Stimulated activated CD8-positive, alpha-beta memory T cell treated with anti-CD3 and anti-CD28 coated beads, Interleukin-7, amount 100 ng/mL, for 24 hours (primary cell): ENCODE measurements at places on chromosomes 7 and 10.

DNA sequence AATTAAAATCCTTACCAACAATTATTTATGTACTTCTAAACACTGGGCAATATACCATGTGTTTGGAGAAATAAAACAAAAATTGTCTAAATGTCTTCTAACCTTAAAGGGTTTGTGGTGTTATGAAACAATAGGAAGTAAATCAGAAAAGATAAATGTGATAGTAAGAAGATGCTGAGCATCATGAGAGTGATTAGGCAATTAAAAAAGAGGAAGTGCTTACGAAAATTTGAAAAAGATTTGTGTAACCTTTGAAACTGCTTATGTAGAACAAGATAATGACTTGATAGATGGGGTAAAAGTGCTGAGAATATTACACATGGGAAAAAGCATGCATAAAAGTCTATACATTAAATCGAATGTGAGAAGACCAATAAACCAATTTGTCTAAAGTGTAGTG, 573.4 kb upstream of the CNTNAP2 start:
- DNase-seq = no peak

GRCh38 chr10:58512491-58513187, at the start of gene BICC1:
TSS of gene BICC1 (plus strand) at chr10:58512872. CDS start at chr10:58513144, 272 bp downstream.
- DNase-seq = no peak

- DNase-seq = no peak
These were observed 681.2 kb upstream of the NRP1 start for GRCh38 chr10:34015700-34016099.

DNA sequence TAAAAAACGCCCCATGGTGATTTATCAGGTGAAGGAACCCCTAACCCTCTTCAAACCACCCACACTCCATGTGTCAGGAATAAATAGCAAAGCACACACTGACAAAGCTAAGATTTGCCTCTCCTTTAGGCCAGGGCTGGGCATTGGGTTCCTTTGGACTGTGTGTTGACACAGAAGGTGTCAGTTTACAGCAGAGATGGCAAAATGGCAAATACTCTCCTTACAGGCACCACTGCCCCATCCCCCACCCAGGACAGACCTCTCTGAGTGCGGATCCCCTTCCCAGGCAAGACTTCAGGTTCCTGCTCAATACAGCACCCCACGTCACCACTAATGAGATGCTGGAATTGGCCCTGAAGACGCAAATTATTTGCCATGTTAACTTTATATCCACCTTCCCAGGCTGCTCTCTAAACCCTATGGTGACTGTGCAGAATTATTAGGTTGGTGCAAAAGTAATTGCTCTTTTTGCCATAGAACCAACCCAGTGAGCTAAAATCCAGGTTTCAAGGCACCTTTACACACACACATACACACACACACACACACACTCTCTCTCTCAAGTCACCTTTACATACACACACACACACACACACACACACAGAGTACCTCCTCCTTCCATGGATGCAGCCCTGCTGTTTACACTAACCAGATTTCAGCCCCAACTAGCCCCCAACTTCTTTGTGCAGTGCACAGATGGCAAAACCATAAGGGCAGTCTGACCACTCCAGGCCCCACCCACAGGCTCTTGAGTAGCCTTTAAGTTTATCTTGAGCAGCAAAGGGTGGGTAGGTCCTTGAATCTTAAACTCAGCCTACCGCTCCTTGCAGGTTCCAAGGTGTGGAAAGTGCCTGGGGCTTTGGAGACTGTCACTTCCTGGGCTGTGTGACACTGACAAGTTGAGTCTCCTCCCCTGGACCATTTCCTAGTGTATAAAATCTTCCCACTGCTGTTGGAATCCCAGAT, 4.0 kb upstream of the ZCCHC24 start:
- no peak for DNase-seq

DNA sequence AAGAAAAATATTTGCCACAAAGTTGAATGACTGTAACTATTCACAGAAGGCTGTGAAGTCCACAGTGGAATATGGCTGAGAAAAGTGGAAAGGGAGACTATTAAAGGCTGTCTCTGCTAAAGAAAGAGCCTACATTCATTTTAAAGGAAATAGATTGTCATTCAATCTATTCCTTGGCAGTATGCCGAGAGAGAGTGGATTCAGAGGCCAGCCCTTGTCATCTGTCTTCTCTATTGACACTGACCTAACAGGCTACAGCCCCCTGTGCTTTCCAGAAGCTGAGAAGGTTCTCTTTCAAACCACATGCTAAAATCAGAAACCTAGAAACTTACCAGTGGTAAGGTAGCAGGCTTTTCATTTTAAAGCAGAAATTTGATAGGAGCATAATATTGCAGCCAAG, 12.1 kb downstream of the ODAD2 start:
- DNase-seq = no peak

GRCh38 chr10:26215396-26215934, 1.1 kb upstream of the GAD2 start:
- no peak for DNase-seq

DNA sequence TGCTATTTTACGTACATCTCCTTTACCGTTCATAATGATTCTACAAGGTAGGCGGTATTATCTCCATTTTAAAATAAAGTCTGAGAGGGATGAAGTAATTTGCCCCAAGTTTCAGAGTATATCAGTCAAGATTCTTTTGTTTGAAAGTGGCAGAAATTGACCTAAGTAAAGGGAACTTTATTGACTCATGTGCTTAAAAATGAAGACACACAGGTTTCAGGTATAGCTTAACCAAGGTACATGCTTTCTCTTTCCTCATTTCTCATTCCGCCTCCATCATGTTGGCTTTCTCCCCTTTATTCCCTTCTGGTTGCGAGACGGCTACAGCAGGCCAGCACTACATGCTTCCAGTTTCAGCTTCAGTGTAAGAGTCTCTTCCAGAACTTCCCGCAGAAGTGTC, 77.5 kb downstream of the NOC3L start:
- no peak for DNase-seq

- DNase-seq = no peak
These were observed 352.6 kb upstream of the GALNT17 start for GRCh38 chr7:70779321-70779720.

GRCh38 chr7:148584154-148584827, 6.3 kb upstream of the C7orf33 start:
- no peak for DNase-seq

GRCh38 chr10:76169246-76169645, 737.8 kb downstream of the LRMDA start:
- no peak for DNase-seq

DNA sequence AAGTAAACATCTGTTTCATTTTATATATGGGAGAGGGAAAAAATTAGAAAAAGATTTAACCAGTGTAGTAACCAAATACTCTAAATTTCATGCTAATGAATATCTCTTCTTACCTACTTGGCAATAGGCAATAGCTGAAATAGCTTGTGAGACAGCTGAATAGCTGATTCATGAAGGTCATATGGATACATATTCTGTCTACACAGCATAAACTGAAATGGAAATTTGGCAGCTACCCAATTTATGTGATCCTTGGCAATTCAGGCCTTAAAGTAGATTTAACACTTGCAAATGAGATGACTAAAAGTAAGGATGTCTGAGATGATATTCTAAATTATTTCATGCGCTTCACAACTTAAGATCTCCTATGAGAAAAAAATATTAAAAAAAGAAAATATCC, 261.2 kb upstream of the SEMA3A start:
- DNase-seq = no peak

GRCh38 chr10:110151467-110151866, 55.9 kb upstream of the MXI1 start:
- no peak for DNase-seq

- no peak for DNase-seq
These were observed 296.2 kb upstream of the MGMT start for GRCh38 chr10:129170812-129171211.

- no peak for DNase-seq
These were observed 73.4 kb downstream of the PAPSS2 start for GRCh38 chr10:87733081-87733480.

DNA sequence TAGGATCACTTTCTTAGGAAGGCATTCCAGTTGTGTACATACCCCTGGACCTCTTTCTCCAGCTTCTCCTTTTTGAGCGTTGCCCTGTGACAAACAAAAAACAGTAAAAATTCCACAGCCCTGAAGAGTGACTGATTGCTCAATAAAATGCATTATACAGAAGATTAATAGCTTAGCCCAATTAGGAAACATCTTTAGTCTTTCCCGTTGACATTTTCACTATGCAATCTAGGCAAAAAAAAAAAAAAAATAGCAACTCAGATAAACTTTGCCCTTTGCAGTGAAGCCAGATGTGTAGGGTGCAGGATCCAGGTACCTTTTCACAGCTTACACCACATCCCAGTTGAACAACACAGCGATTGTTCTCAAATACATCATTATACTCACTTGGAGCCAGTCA, 17.9 kb downstream of the COL28A1 start:
- no peak for DNase-seq

DNA sequence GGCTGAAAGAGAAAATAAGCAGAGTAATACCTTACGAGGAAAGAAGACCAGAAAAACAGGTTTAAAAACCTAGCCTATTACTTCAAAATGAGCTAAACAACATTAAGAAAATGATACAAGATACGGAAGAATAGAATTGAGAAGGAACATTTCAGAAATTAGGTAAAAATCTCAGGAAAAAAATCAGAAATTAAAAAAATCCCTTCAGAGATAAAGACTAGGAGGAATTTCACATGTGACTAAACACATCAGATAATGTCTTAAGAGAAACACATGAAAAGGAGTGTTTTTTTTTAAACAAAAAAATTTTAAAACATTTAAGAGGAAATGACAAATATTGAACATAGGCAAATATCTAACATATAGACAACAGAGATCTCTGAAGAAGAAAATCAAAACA, 33.3 kb downstream of the TNPO3 start:
- no peak for DNase-seq

GRCh38 chr7:74289659-74290552, 699 bp downstream of the CLIP2 start:
- DNase-seq = no peak

DNA sequence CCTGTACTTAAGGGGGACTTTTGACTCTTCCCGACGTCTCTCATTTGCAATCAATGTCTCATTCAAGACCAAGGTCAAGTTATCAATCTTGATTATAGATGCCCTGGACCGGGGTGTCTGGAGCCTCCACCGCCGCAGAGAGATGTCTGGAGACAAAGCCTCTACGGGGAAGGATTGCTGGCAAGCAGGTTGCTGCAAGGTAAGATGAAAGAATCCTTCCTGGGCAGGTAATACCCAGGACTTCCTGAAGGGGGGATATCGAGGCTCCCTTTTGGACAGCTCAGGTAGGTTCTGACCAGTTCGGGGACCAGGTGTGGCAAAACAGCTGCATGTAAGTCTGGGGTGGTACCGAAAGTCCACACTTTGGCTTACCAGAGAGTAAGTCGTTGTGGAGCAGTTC, 12.5 kb upstream of the CUX1 start:
- no peak for DNase-seq

- no peak for DNase-seq
These were observed 10.1 kb downstream of the RAB18 start for GRCh38 chr10:27514243-27514642.

GRCh38 chr7:135193615-135194081, 17.7 kb downstream of the WDR91 start:
- no peak for DNase-seq
